ENCODE measurements at places on chromosomes 3 and 15.
A peak's percentile ranks its signal among the peaks of the same experiment; 100 is the strongest.

- no peak for DNase-seq
Observed at GRCh38 chr3:111332488-111333080, 209.4 kb upstream of the CD96 start.

GRCh38 chr15:73190189-73190601 is 137.9 kb downstream of the NEO1 start:
- no peak for DNase-seq

GRCh38 chr3:103381296-103382079 is 946.7 kb downstream of the ZPLD1 start:
- DNase-seq: no peak

- DNase-seq: peak; percentile 22
Observed at GRCh38 chr3:122858373-122858772, 63.5 kb downstream of the SLC49A4 start.

- peak; percentile 26 for DNase-seq
Observed at GRCh38 chr3:46208167-46208704, at the start of gene CCR1. Gene CCR1, minus strand, starts transcription at chr3:46208313. Its CDS starts 4,000 bp downstream, at chr3:46204313.

- no peak for DNase-seq
Observed at GRCh38 chr3:111690242-111690641, 95.1 kb upstream of the ZBED2 start.

- peak; percentile 73 for DNase-seq
Observed at GRCh38 chr15:38414357-38414756, 39.6 kb upstream of the FAM98B start.

DNA sequence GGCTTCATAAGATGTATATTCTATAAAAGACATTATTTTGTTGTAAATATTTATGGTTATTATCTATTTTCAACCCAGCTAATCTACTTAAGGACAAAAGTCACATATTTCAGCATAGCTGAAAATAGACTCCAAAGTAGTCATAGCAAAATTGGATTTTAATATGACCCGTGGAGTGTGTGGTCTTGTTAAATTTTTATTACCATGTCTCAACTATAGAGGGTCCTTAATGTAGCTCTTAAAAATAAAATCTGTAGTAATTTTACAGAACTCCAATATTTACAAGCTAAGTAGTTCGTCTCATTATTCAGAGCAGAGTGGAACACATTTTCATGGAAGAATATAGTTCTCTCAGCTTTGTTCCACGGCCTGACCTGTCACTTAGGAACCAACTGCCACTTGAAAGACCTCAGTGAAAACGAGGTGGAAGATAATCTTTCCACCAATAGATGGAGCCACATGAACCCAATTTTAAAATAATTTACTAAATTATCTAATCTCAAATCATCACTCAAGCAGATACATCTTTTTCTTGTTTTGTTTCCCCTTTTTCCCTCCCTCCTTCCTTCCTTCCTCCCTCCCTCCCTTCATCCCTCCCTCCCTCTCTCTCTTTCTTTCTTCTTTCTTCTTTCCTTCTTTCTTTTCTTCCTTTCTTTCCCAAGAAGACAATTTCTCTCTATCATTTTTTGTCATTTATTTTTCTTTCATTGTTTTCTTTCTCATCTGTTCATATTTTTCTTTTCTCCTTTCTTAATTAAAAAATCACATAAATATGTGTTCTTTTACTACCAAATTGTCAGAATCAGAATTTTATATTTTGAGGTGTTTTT is 97.2 kb downstream of the CLDN1 start:
- no peak for DNase-seq

- DNase-seq: peak; percentile 45
Observed at GRCh38 chr3:64815789-64816188, 128.0 kb upstream of the ADAMTS9 start.

DNA sequence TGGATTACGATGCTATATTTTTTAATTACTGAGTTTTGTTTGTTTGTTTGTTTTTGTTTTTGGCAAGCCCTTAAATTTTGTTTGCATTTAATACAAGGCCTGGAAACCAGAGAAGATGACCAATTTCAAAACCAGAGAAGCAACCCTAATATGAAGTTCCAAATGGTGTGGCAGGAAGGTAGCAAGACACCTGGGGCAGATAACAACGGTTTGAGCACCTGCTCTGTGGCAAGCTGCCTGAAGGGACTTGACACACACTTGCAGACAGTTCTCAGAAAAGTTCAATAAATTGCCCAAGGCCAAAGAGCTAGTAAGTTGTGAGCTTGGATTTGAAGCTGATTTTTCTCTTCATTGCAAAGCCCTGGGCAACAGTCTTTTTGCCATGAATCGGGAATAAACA is 151.2 kb upstream of the UBE2E1 start:
- DNase-seq: no peak

DNA sequence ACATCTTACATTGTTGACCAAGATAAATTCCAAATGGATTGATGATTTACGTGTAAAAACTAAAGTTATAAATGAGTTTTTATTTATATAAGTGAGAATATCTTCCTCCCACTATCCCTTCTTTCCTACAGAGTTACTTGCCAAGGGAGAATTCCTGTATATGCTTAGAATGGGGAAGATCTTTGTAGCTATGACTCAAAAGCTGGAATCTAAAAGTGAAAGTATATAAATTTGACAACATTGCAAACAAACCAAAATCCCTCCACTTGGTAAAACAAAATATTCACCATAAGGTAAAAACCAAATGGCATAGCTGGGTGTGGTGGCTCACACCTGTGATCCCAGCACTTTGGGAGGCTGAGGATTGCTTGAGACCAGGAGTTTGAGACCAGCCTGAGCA is 52.7 kb upstream of the GCNT3 start:
- no peak for DNase-seq

- no peak for DNase-seq
Observed at GRCh38 chr3:130960139-130960795, 66.4 kb downstream of the ASTE1 start.

- no peak for DNase-seq
Observed at GRCh38 chr3:69642606-69643005, 96.7 kb upstream of the MITF start.

DNA sequence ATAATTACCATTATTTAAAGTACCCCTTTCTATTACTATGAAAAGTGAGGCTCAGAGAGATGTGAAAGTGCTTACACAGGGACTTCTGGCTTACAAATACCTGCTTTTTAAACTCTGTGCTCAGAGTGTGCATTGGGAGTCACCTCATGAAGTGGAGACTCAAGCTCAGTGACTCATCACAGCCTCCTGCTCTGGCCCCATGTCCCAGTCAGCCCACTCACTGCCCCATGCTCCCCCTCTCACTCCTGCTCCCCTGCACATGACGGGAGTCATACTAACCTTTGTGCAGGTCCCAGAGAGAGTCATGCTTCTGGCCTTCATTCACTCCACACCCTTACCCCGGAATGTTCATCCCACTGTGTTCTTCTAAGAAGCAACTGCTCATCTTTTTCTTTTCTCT is 20.2 kb downstream of the CCR1 start:
- DNase-seq: no peak

DNA sequence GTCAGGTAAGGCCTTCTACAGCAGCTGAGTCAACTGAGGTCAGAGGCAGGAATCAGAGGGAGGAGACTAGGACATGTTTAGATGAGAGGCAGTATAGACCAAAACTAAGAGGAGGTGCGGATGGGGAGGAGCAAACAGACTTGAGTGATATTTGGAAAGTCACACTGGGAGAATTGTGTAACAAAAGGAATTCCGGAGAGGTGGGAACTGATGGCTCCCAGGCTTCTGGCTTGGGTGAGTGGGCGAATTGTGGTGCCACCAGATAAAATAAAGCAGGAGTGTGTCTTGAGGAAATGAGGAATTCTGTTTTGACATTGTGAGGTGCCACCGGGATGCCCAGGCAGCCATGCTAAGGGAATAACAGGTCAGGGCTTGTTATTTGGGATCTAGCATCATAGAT is 3.3 kb upstream of the TM6SF1 start:
- no peak for DNase-seq

GRCh38 chr3:196517162-196517800 is 2.1 kb upstream of the SMCO1 start:
- no peak for DNase-seq

DNA sequence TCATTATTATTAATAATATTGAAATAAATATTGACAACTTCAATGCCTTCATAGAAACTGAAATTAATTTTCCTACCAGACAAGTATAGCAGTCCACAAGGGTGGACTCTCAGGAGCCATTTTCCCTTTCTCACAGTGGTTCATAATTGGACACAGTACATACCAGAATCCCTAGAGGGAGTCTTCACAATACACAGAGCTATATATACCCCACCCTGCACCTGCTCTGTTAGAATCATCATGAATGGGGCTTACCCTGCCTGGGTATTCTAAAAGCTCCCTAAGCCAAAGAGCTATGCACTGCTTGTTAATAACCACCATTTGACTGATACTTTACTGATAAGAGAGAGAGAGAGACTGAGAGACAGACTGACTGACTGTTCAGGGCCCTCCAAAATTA is 134.9 kb downstream of the FEZF2 start:
- DNase-seq: no peak

GRCh38 chr3:126456766-126457388 is 18.8 kb downstream of the ZXDC start:
- DNase-seq: no peak

- no peak for DNase-seq
Observed at GRCh38 chr3:16406579-16406978, 106.9 kb downstream of the RFTN1 start.

- no peak for DNase-seq
Observed at GRCh38 chr15:37130356-37130755, 30.0 kb upstream of the MEIS2 start.

GRCh38 chr3:152524198-152525140 is 255.7 kb downstream of the MBNL1 start:
- peak; percentile 37 for DNase-seq

DNA sequence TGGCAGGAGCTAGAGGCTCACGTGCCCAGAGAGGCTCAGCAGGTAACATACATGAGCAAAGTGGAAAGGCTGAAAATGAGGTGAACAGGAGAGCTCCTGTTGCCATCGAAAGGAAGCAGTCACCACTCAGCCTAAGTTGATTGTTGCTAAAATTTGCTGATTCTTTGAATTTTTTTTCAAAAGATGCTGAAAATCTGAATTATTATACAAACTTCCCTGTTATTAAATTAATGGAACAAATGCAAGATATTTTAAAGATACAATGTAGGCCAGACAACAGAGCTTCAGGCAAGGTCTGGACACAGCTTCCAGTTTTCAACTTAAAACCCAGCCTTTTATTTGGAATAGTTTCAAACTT is 151.3 kb downstream of the GHSR start:
- no peak for DNase-seq

DNA sequence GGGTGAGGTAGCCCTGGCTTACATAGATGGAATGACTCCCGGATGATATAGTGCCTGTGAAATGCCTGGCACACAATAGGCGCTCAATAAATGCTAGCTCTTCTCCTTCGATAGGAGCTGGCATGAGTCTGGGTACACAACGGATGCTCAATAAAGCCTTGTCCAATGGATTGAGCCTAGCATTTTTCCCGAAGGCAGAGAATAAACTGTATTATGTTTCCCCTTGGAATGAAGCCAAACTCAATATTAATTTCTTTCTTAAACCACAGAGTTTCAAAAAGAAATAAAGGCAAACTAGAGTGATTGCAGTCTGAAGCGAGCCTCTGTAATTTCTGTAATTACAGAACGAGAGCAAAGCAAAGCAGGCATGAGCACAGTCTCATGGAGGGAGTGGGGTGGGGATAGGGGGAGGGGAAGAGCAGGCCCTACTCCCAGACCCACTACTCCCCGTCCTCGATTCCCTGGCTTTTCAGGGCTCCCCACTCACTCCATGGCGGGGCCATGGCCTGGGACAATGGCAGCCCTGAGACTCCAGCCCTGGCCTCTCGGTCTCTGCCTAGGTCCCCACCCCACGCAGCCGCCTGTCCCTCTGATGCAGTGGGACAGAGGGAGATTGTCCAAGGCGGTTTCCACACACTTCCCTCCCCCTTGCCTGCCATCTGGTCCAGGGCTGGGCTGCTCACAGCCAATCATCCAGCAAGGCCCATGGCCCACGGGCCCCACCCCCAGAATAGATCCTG is 18.0 kb downstream of the SLC6A1 start:
- DNase-seq: no peak

- no peak for DNase-seq
Observed at GRCh38 chr3:126711121-126711760, 7.2 kb downstream of the CHCHD6 start.

DNA sequence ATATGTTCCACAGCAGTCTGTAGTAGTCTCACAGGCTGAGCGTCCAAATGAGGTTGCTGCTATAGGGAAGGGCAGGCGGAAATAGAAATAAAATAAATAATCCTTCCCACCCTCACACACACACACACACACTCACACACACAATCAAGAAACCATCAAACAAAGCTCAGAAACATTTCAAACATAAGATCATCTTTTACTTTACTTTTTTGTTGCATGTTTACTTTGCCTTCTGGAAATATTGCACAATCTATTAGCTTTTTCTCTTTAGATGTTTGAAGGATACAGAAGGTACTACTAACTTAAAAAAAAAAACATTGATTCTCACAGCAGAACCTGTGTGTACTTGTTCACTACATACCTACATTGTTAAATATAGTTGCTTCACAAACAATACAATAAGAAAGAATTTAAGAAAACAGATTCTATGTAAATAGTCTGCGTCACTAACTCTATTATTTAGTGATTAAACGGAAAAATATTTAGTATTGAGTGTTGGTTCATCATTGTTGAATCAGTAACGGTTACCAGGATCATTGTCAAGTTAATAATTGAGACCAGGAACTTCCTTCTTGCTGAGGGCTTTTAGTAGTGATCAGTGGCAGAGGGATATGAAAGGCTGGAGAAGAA is 20.5 kb downstream of the ALCAM start:
- no peak for DNase-seq

GRCh38 chr3:181948286-181948685 is 236.6 kb downstream of the SOX2 start:
- no peak for DNase-seq

- DNase-seq: no peak
Observed at GRCh38 chr3:110327870-110328269, 743.7 kb upstream of the NECTIN3 start.

- DNase-seq: no peak
Observed at GRCh38 chr15:30922480-30923311, 19.0 kb downstream of the FAN1 start.

GRCh38 chr3:120052225-120052624 is 42.0 kb downstream of the GSK3B start:
- no peak for DNase-seq

- DNase-seq: no peak
Observed at GRCh38 chr3:140931016-140931454, 10.6 kb upstream of the SLC25A36 start.

DNA sequence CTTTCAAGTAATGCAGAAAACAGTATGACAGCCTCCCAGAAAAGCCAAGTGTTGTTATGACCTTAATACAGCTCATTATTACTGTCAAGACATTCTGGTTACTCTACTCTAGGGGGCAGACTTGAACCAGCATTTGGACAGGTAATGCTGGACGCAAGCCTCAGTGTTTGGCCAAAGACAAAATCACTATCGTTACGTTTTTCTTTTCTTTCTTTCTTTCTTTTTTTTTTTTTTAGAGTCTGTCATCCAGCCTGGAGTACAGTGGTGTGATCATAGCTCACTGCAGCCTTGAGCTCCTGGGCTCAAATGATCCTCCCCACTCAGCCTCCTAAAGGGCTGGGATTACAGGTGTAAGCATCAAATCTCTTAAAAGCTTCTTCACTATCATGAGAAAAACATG is 29.4 kb upstream of the TMEM45A start:
- DNase-seq: peak; percentile 42

Measured in hindlimb muscle (tissue), 1 donor.